ENCODE measurements at places on chromosomes 7 and 10. TPM values are rescaled to one million over a fixed set of nuclear protein-coding genes. Genes with fewer than 3 reads are reported as not detected.

GRCh38 chr10:82981137-82981723 is 1106.2 kb downstream of the NRG3 start:
- no peak for DNase-seq

DNA sequence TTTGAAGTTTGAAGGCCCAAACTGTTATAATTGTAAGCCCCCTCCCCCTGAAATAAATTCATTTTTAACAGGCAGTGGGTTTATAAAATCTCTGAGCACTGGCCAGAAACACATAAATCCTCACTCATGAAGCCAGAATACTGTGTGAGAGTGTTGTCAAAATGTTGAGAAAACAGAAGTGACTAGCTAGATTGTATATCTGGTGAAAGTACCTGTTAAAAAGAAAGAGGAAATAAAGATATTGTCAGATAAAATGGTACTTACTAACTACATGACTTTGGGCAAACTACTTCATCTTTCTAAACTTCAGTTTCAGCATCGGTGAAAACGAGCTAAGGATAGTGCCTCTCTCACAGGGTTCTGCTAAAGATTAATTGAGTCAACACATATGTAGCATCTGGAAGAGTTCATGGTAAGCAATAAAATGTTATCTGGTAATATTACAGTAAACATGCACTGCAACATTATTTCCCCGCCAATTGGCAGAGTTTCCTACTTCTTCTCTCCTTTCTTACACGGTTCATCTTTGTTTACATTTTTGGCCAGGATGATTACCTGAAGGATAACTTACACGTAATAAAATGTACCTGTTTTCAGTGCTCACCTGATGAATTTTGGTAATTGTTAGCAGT is 202.5 kb upstream of the CHRM2 start:
- DNase-seq, result no peak

- no peak for DNase-seq
These were observed 1189.5 kb downstream of the GATA3 start for GRCh38 chr10:9243941-9244411.

DNA sequence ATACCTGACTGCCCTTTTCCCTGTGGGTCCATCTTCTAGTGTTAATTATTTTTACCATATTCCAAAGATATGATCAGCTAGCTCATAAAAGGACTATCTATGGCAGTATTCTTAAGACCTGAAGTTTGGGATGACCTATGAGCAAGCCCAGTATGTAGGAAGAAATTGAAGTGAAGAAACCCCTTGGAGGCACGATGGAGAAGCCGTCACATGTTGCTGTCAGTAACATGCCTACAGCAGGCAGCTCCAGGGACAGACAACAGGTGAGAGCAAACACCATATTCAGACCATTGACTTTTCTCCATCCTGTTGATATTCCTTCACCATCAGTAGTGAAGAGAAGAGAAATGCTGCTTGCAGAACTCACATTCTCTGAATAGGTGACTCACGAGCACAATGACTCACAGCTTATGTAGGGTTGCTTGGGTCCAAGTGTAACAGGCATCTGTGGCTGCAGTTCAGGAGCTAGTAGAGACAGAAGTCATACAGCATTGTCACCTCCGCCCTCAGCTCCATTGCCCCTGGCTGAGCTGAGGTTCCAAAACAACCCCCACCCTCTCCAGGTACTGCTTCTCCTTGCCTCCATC is 8.4 kb upstream of the LYZL2 start:
- no peak for DNase-seq

DNA sequence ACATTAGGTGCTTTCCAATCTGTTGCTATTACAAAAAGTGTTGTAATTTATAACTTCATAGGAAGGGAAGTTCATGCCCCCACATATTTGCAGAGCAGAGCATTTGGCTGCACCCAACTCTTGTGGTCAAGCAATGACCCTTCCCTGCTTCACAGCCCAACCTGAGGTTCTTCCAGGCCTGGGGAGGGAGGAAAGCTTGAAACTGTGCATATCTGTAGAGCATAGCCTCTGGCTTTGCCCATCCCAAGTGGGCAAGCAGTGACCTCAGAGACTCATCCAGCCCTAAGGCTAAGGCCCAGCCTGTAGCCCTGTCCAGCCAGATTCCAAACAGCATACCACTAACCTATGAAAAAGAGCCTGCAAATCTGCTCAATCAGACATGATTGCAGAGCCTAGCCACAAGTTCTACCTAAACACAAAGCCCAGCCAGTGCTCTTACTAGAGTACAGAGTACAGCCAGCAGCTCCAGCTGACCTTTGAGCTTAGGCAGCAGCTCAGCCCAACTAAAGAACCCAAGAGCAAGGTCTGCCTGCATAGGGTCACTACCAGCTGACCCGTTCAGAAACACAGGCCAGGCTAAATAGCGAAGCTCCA is 14.4 kb upstream of the GSTK1 start:
- no peak for DNase-seq

Gene TMEM184A
- total RNA-seq, result 0.22 TPM

Gene SORCS1
- not detected for total RNA-seq

Gene CLEC2L
- not detected for total RNA-seq

Data from activated naive CD8-positive, alpha-beta T cell treated with anti-CD3 and anti-CD28 coated beads for 36 hours (primary cell).